Progenitor cell of endocrine pancreas (in vitro differentiated cells): ENCODE measurements at places on chromosomes 7 and 10. TPM values are rescaled to one million over a fixed set of nuclear protein-coding genes. Genes with fewer than 3 reads are reported as not detected.

Gene UTF1
- not detected in 2 replicates for total RNA-seq

GRCh38 chr10:113742466-113742865 is 9.0 kb upstream of the PLEKHS1 start:
- DNase-seq: no peak

Gene ATOH7
- total RNA-seq: 0.65 and 0.73 TPM in 2 replicates

DNA sequence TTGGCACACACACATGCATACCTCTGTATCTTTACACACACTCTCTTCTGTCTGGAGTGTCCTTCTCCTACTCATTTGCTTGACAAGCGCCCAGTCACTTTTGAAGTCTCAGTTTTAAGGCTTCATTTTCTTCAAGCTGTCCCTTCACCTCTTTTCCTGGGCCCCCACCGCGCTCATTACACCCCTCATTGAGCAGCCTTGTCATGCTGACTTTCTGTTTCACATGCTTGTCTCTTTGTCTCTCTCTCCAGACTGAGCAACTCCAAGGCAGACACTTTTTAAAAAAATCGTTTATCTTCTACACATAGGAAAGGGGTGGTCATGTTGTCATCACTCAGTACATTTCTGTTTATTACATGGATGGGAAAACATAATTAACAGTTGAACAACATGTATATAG is 225.2 kb upstream of the FZD1 start:
- DNase-seq: no peak

Gene RNF148
- total RNA-seq: 0.26 and 0.40 TPM in 2 replicates

Gene POMZP3
- total RNA-seq: 10.9 and 11.9 TPM in 2 replicates

Gene TMEM184A
- 7.4 and 8.6 TPM in 2 replicates for total RNA-seq

Gene RBM17
- 122 and 138 TPM in 2 replicates for total RNA-seq

- no peak for DNase-seq
These were observed 28.7 kb upstream of the STRIP2 start for GRCh38 chr7:129405527-129405926.

Gene CALHM2
- total RNA-seq: 0.58 and 0.69 TPM in 2 replicates

- DNase-seq: no peak
These were observed 68.0 kb upstream of the FAM20C start for GRCh38 chr7:124130-124949.

GRCh38 chr7:1152492-1152891 is 7.5 kb downstream of the ZFAND2A start:
- DNase-seq: no peak

Gene PLCE1
- total RNA-seq: 12.1 and 14.1 TPM in 2 replicates

Gene TUBB8
- 0.71 and 0.77 TPM in 2 replicates for total RNA-seq

- DNase-seq: no peak
These were observed 25.9 kb downstream of the CFAP46 start for GRCh38 chr10:132916421-132916841.

- DNase-seq: no peak
These were observed 156.0 kb downstream of the FAM107B start for GRCh38 chr10:14618674-14619073.

GRCh38 chr10:61789031-61789430 is 112.5 kb upstream of the ARID5B start:
- DNase-seq: no peak

DNA sequence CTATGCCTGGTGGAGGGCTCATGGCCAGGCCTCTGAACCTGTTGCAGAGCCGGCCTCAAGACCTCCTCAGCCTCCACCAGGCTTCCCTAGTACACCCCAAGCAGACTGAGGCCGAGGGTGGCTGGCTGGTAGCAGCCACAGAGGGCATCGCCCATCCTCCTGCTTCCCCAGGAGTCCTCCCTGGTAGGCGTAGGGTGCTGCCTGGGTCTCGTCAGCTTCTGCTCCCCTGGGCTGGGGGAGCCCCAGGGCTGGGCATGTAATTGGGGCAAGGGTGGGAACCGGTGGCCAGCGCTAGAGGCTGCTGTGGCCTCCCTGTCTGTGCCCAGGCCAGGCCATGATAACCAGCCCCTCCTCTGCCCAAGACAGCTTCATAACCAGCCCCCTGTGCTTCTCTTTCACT is 32.6 kb downstream of the TBATA start:
- DNase-seq: no peak

Gene AVPI1
- total RNA-seq: 4.3 TPM in 2 replicates

DNA sequence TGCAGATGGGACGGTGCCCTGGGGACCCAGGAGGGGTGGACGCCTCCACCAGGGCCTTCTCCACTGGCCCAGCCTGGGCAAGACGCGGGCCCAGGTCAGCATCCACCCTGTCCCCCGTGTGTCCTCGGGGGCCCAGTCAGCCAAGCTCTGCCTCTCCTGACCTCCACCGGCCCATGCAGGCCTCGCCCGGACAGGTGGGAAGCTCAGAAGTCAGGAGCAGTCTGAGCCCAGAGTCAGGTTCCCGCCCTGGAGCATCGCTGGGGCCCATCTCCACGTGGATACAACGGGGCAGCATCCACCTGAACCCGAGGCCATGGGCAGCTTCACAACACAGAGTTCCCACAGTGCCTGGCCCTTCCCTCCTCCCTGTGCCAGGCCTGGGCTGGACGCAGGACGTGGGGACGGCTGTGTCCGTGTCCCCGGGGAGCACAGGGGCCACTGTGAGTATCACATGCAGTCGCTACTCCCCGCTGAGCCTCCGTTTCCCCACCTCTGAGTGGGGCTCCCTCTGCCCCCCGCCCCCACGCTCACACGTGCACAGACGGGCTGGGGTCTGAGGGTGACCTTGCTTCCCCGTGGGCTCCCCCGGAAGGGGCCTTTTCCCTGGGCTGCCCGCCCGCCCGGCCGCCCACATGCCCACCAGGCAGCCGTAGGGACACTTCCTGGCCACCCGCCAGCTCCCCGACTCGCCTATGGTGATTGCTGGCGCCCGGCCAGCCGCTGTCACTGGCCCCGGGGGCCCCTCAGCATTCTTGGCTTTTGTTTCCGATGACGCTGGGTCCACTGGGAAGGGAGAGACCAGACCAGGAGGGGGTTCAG is 64.3 kb downstream of the PDGFA start:
- DNase-seq: no peak
